CD4-positive, alpha-beta T cell treated with Interleukin-6 at 100 ng/mL for 8 hours (primary cell): ENCODE measurements at places on chromosomes 11 and 22.

DNA sequence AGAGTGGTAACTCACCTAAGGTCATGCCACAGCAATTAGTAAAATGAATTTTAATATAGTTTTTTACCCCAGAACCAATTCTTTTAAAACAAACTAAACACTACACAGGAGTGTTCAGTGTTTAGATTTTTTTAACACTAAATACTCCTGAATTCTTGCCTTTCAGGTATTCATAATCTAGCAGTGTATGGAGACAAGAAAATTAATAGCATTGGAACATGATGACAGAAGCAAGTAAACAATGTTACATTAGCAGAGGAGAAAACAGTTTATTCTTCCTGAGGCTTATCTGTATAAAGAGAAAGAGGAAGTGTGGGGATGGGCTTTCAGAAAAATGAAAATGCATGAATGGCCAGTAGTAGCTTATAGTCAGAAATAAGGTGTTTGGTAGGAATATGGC, 222.1 kb upstream of the FAT3 start:
- DNase-seq: no peak

- peak; percentile 66 for DNase-seq
These were observed 37.7 kb upstream of the GNB1L start for GRCh38 chr22:19892257-19892879.

DNA sequence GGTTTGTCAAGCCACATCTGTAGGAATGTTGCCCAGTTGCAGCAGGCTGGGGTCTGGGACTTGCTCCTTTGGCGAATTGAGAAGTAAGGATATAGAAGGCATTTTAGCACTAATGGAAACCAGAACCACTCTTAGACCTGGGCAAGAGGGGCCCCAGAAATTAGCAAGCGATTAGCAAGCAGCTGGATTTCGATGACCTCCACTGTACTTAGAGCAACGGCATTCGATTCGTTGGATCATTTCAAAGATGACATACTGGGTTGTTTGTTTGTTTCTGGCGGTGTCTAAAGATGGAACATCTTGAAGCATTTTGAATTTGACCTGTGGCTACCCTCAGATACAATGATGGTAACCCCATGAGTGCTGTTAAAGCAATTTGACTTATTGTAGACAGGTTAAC, 1.2 kb upstream of the CDPF1 start:
- DNase-seq: no peak

DNA sequence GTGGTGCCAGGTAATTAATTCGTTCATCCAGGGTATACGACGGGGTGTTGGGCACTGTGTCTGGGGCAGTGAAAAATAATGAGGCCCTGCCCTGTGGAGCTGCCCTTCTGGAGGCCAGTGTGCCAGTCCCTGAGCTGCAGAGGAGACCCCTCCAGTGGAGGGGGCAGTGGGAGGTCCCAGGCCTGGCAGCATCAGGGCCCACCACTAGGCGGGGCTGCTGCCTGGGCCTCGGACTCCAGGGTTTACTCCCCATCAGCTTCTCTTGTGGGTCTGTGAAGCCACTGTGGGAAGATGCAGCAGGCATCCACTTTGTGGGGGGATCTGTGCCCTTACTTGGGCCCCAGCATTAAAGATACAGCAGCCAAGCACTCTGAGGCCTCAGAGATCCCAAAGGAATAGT, 17.4 kb upstream of the TMPRSS6 start:
- DNase-seq: no peak

DNA sequence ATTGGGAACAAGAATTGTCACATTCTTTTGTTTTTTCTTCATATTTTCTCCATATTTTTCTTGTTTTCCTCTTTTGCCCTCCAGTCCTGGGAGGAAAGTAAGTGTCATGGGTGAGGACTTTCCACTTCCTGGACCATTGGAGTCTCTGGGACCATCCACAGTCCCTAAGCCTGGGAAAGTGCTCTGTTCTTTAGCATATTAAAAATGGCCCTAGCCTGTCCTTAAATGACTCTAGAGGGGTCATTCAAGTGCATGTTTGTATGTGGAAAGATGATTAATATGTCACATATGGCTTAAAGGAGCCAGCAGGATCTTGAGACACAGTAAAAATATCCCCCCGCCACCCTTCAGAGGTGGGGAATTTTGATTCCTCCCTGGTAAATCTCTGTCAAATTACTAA, 20.1 kb upstream of the SCGB1D1 start:
- no peak for DNase-seq

- DNase-seq: no peak
These were observed 212.4 kb downstream of the BRD1 start for GRCh38 chr22:49614966-49615965.

DNA sequence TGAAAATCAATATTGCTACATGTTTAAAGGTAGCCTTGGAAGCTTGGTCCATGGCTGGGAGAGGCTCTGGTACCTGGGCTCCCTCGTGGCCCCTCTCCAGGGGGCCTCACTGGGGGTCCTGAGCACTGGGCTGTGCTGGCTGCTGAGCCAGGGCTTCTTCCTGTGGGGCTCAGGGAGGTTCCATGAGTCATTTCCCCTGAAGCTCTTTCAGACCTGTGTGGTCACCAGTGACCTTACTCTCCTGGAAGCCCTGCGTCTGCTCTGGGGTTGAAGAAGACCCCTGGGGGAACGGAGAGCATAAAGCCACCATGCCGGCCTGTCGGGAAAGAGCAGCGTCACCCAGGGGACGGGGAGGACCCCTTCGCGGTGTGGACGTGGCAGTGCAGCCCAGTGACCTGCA, 389.0 kb downstream of the TBC1D22A start:
- no peak for DNase-seq

DNA sequence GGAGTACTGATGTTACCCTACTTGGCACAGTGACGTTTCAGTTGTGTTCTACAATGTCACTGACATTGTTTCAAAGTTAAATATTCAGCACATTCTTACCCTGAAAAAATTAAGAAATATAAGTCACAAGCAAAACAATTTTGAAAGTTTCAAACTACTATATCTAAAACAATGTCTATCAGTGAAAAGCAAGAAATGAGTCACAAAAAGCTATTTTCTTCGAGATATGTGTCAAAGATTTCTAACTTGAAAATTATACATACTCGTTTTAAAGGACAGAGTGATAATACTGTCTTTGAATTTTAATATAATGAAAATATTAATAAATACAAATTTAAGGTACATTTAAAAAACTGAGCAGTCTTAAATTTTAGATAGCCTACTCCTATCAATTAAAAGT, 42.9 kb downstream of the RDX start:
- DNase-seq: no peak

DNA sequence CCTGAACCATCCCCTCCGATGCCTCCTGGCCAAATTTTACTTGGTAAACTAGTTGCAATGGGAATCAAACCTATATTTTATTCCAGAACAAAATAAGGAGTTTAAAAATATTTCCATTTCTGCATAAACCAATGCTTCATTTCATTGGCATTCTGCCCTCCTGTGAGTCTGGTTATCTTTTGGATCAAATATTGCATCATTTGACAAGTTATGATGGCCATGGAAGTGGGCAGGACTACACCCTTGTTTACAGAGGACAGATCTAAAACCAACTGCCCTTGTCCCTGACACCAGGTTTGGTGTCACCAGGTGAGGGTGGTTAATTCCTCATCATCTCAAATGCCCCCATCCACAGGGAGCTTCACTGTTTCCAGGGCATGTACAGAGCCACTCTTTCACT, 28.2 kb upstream of the E2F8 start:
- DNase-seq: no peak

GRCh38 chr22:30985561-30986208, 16.6 kb downstream of the TUG1 start:
- DNase-seq: no peak

GRCh38 chr22:42581762-42582716, 28.3 kb downstream of the SERHL2 start:
- peak; percentile 75 for DNase-seq

- no peak for DNase-seq
These were observed 540.7 kb upstream of the CADM1 start for GRCh38 chr11:116044941-116045340.

- DNase-seq: no peak
These were observed 1.6 kb upstream of the ANO1 start for GRCh38 chr11:70076461-70076931.

DNA sequence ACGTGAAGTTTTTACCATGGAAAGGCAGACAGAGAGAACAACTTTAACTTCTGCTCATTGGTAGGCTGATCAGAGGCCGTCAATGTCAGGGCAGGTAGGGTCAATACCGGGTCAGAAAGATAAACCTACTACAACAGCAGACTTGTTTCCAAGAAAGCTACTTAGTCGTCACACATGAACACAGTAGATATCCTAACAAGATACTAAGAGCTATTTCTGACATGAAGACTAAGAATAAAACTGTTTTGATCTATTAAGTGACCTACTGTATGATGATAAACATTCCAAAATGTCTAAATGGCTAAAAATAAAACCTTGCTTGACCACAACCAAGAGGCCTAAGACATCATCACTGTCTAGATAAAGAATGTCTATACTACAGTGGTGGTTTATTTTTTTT, 231.3 kb downstream of the CADM1 start:
- no peak for DNase-seq

- no peak for DNase-seq
These were observed 1.5 kb downstream of the MAPK8IP1 start for GRCh38 chr11:45886816-45887520.

DNA sequence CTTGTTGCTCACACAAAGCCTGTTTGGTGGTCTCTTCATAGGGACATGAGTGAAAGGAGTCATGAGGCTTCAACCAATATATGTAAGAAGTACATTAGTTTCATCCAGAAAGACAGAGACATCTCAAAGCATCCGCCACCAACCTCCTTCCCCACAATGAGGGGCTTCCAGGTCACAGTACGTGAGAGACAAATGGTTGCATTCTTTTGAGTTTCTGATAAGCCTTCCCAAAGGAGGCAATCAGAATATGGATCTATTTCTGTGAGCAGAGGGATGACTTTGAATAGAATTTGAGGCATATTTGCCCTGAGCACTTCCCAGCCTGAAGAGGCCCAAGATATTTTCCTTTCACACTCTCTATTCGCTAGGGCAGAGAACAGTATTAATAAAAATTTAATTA, 931.1 kb downstream of the FAM181B start:
- DNase-seq: no peak

DNA sequence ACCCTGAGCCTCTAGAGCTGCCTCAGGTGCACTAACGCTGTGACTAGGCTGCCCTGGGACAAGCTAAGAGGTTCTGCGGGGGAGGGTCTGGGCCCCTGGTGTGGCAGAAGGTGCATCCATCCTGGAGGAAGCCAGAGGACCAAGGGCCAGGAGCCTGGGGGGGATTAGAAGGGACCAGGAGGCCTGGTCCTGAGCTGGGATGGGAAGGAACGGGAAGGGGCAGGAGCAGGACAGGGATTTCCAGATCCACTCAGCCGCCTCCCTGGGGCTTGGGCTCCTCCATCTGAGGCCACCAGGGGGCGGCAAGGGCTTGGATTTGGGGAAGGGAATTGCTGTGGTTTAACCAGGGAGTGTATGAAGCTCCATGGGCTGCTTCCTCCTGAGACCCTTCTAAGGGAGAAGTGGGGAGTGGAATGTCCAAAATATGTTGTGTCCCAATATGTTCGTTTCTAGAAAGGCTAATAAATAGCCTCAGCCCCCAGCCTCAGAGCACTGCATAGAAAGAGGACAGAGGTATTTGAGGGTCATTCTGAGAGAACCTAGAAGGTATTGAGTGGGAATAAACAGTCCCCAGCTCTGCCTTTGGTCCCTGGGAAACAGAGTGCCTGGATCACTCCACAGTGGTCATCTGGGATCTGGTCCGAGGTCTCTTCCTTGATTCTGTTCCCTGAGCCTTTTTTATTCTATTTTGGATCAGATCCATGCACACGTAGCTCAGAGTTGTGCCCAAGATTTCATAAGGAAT, 17.4 kb upstream of the PRAME start:
- DNase-seq: no peak
